ENCODE measurements at places on chromosomes 3 and 15. TPM values are rescaled to one million over a fixed set of nuclear protein-coding genes. Genes with fewer than 3 reads are reported as not detected.

- H3K36me3 ChIP-seq, result no peaks in the 10 kb centered on the region
- H3K27ac ChIP-seq, result peak overlapping the region; percentile 14
- DNase-seq, result no peak
- no peaks in the 10 kb centered on the region for H3K27me3 ChIP-seq
Observed at GRCh38 chr15:81295486-81296121, 28.3 kb downstream of the STARD5 start.

DNA sequence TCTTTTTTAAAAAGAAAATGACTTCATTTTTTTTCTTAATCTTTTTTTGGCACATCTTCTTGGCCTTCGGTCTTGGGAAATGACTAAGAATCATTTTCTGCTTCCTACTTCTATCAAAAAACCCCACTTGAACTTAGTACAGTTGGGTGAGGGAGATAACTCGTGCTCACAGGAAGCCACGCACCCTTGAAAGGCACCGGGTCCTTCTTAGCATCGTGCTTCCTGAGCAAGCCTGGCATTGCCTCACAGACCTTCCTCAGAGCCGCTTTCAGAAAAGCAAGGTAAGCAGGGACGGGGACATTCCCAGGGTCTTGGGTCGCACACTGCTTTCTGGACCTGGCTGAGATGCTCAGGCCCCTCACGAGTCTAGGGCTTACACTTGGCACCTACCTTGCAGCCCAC lies at the start of gene CCR4:
Gene CCR4 (plus strand): TSS at position 235 of the 402 bp plus-strand sequence. CDS start 1,779 bp downstream, outside the sequence.
- H3K27ac ChIP-seq, result no peak within 1 kb of the TSS
- no peaks in the 10 kb centered on the region for H3K4me1 ChIP-seq
- H3K36me3 ChIP-seq, result no peaks in the 10 kb centered on the region
- DNase-seq, result no peak
- no peaks in the 10 kb centered on the region for H3K27me3 ChIP-seq
- no peak within 1 kb of the TSS for H3K4me3 ChIP-seq

DNA sequence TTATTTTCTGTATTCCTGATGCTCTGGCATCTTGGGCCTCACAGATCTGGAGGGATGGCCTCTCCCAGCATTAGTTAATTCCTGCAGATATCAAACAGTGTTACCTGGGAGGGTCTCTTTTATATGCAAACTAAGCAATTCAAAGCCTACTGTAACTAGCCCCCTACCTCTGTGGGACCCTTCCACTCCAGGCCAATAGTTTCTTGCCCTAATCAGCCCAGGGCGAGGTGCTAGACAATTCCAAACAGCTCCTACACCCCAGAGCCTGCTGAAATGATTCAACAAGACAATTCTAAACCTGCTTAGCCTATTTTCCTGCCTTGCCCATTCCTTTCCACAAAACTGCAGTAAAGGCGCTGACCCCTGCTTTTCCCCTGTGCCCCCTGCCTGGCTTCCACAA lies 106.6 kb upstream of the IGSF10 start:
- no peaks in the 10 kb centered on the region for H3K27me3 ChIP-seq
- DNase-seq, result no peak
- H3K36me3 ChIP-seq, result no peaks in the 10 kb centered on the region
- H3K27ac ChIP-seq, result no peak overlapping the region
- H3K4me1 ChIP-seq, result no peaks in the 10 kb centered on the region

The GP5 gene
- 0.22 TPM for total RNA-seq

The PIF1 gene
- total RNA-seq, result 2.0 TPM
